ENCODE measurements at places on chromosomes 4 and X. TPM values are rescaled to one million over a fixed set of nuclear protein-coding genes. Genes with fewer than 3 reads are reported as not detected.

The AWAT2 gene
- total RNA-seq = not detected

The FHIP1A gene
- total RNA-seq = 38.5 TPM

The ITGB1BP2 gene
- total RNA-seq = 1.0 TPM

The PROM1 gene
- total RNA-seq = 4.0 TPM

The DIAPH2 gene
- 12.5 TPM for total RNA-seq

The C4orf51 gene
- not detected for total RNA-seq

The SCML2 gene
- 0.50 TPM for total RNA-seq

The EDA2R gene
- total RNA-seq = 8.2 TPM

The PITX2 gene
- not detected for total RNA-seq

The ASMT gene
- not detected for total RNA-seq

The PRRG3 gene
- not detected for total RNA-seq

The MAGEA4 gene
- not detected for total RNA-seq

The NAP1L3 gene
- 2.5 TPM for total RNA-seq

The EXOC1L gene
- total RNA-seq = not detected

The RBM10 gene
- total RNA-seq = 33.3 TPM

The DAPP1 gene
- 54.8 TPM for total RNA-seq

The SPINK2 gene
- total RNA-seq = not detected

The SPANXN4 gene
- total RNA-seq = not detected

The CTSO gene
- total RNA-seq = 11.0 TPM

The TMPRSS11E gene
- 3.2 TPM for total RNA-seq

The SLBP gene
- 39.4 TPM for total RNA-seq

The ZRSR2 gene
- 21.1 TPM for total RNA-seq

The SULT1B1 gene
- total RNA-seq = under 0.01 TPM

The EGFL6 gene
- total RNA-seq = 0.21 TPM

The YTHDC1 gene
- total RNA-seq = 88.6 TPM

The SPACA5 gene
- not detected for total RNA-seq

The TENM3 gene
- 43.2 TPM for total RNA-seq

The AKAP14 gene
- not detected for total RNA-seq

The TEX13B gene
- not detected for total RNA-seq

The SSX4B gene
- total RNA-seq = not detected

The SLC4A4 gene
- not detected for total RNA-seq

The TBC1D8B gene
- 7.3 TPM for total RNA-seq

The NCAPG gene
- total RNA-seq = 2.0 TPM

The FRMPD3 gene
- total RNA-seq = not detected
